Activated T-cell treated with anti-CD3 and anti-CD28 coated beads, Interleukin-2, amount 50 U/mL, for 72 hours (primary cell): ENCODE measurements at places on chromosomes 12 and 14.

- no peaks in the 10 kb centered on the region for H3K36me3 ChIP-seq
- H3K27ac ChIP-seq, result peak overlapping the region; percentile 16
- peaks cover 16% of the 10 kb centered on the region for H3K4me1 ChIP-seq
- H3K27me3 ChIP-seq, result no peaks in the 10 kb centered on the region
These were observed 497.4 kb downstream of the NPAS3 start for GRCh38 chr14:33435911-33436689.

GRCh38 chr12:26830783-26831551 lies 2.0 kb downstream of the ITPR2 start:
- H3K4me1 ChIP-seq, result peaks cover 65% of the 10 kb centered on the region
- H3K27me3 ChIP-seq, result no peaks in the 10 kb centered on the region
- peak overlapping the region; percentile 75 for H3K4me3 ChIP-seq
- no peak overlapping the region for H3K27ac ChIP-seq
- peaks cover 1% of the 10 kb centered on the region for H3K36me3 ChIP-seq
- no peak for DNase-seq

DNA sequence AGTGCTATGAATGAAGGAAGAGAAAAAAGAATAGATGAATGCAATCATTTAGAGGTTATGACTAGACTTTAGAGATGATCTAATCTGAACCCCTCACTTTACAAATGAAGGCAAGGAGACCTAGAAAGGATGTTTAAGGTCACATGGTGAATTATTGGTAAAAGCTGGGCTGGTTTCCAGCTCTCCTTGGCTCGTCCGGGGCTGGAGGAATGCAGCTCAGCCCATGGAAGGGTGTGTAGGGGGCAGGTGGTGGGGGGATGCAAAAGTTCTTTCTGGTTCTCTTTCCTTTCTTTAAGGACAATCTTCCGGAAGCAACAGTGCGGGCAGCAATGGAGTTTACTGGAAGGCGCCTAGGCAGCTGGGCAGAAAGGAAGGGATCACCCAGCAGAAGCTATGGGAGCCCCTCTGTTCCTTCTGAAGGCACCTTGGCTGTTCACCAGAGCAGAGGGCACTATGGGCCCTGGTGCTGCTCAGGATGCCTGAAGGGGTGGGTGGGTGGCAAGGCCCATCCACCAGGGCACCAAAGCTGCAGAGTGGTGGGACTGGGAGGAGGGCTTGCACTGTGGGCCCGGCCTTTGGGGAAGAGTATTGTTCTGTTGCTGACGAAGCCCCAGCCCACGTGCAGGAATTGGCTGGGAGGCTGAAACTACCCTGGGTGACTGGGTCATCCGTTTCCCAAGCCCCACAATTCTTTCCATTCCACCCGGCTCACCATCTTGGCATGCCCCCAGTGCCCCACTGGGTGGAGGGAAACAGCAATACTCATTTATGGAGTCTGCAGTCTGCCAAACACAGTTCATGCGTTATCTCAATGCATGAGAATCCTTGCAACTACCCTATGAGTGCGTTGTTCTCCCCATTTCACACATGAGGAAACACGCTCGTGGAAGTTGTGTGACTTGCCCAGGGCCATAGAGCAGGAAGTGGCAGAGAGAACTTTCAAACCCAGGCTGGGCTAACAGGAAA lies 78.2 kb downstream of the IRF2BPL start:
- H3K27ac ChIP-seq, result no peak overlapping the region
- no peak overlapping the region for H3K4me3 ChIP-seq
- H3K36me3 ChIP-seq, result peaks cover 2% of the 10 kb centered on the region
- H3K4me1 ChIP-seq, result peaks cover 79% of the 10 kb centered on the region

- no peaks in the 10 kb centered on the region for H3K4me1 ChIP-seq
- H3K4me3 ChIP-seq, result no peak overlapping the region
- no peak for DNase-seq
- H3K27me3 ChIP-seq, result peaks cover 13% of the 10 kb centered on the region
- no peaks in the 10 kb centered on the region for H3K36me3 ChIP-seq
These were observed 6.4 kb downstream of the GUCY2C start for GRCh38 chr12:14689996-14690395.

DNA sequence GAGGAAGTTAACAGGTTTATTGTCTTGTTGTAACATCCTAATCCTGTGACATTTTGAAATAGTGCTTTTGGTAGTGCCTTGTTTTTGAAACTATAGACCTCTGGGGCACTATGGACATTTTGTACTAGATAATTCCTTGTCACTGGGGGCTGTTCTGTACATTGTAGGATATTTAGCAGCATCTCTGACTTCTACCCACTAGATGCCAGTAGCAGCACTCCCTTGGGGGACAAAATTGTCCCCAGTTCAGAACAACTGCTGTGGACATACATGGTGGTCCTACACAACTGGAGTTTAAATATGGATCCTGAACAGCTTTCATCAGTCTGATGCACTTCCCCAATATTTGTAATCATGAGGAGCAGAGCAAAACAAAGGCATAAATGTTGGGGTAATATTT lies 264.7 kb downstream of the RAD51B start:
- H3K4me1 ChIP-seq, result peaks cover 12% of the 10 kb centered on the region
- no peak overlapping the region for H3K4me3 ChIP-seq
- H3K27me3 ChIP-seq, result no peaks in the 10 kb centered on the region
- no peak for DNase-seq

- H3K27ac ChIP-seq, result no peak overlapping the region
- H3K27me3 ChIP-seq, result no peaks in the 10 kb centered on the region
- H3K36me3 ChIP-seq, result no peaks in the 10 kb centered on the region
- DNase-seq, result no peak
These were observed 112.6 kb downstream of the ZNF664 start for GRCh38 chr12:124085419-124086296.

GRCh38 chr12:11832093-11832492 lies 182.6 kb downstream of the ETV6 start:
- DNase-seq, result no peak
- peak overlapping the region; percentile 84 for H3K27ac ChIP-seq
- H3K4me3 ChIP-seq, result no peak overlapping the region
- no peaks in the 10 kb centered on the region for H3K36me3 ChIP-seq

DNA sequence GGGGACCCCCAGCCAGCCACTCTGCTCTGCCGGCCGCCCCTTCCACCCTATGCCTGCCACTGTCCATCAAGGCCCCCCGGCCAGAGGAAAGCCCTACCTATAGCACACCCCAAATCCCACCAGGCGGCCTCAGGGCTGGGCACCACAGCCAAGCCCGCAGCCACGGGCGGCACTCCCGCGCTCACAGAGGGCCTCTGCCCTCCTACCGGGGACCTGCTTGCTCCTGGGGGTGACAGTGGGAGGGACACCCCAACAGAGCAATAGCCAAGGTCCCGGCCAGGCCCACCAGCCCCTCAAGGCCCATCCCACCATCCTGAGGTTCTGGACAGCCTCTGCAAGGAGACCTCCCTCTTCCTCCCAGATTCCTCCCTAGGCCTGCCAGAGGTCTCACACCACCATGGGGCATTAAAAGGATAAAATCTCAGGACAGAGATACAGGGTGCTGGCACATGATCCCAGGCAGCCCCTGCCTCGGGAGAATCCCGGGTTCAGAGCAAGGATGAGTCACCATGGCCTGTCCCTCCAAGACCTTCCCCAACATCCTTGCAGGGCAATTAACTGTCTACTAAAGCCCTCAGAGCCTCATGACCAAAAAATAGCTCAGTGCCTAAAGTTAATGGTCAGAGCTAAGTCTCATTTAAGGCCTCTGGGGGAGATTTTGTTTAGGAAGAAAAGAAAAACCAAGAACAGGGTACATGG lies 17.1 kb downstream of the CCDC85C start:
- no peaks in the 10 kb centered on the region for H3K36me3 ChIP-seq
- no peaks in the 10 kb centered on the region for H3K27me3 ChIP-seq
- no peak overlapping the region for H3K27ac ChIP-seq
- DNase-seq, result no peak

DNA sequence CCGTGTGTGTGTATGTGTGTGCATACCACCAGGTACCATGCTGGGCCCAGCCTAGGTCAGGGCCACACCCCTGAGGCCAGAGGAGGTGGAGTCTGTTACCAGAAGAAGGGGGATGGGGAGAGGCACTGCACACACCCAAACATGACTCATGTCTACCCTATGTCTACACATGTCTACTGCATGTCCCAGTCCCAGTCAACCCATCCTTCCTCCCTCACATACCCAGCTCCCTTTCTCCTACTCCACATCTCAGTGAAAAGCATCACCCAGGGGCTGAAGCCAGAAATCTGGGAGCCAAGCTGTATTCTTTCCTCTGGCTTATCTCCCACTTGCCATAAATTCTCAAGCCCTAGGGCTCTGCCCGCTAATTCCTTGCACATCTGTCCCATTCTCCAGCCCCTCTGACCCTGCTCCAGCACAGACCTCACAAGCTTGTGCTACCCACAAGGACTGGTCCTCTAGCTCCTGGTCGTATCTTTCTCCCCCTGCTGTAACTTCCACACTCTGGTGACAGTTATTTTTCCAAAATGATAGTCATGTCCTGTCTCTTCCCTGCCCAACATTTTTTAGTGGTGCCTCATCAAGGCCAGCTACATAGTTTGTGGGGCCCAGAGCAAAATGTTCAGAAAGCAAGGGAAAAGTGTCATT lies 18.0 kb upstream of the APPL2 start:
- DNase-seq, result no peak
- no peaks in the 10 kb centered on the region for H3K27me3 ChIP-seq
- no peaks in the 10 kb centered on the region for H3K36me3 ChIP-seq
- H3K4me1 ChIP-seq, result peaks cover 15% of the 10 kb centered on the region
- H3K4me3 ChIP-seq, result no peak overlapping the region

DNA sequence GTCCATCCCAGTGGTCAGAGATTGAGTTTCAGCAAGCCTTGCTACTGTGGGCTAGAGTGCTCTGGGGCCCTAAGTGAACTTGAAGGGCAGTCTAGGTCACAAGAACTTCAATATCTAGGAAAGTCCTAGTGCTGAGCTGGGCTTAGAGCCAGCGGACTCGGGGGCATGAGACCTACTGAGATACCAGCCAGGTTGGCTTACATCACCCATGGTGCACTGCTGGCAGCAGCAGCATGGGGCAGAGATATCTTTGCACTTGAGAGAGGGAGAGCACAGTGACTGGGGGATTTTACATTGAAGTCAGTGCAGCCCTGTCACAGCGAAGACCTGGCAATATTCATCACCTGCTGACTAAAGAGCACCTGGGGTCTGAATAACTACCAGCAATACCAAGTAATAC lies 158.3 kb upstream of the PRKD1 start:
- H3K27me3 ChIP-seq, result no peaks in the 10 kb centered on the region
- no peaks in the 10 kb centered on the region for H3K36me3 ChIP-seq
- H3K4me1 ChIP-seq, result no peaks in the 10 kb centered on the region
- H3K4me3 ChIP-seq, result no peak overlapping the region
- H3K27ac ChIP-seq, result no peak overlapping the region

GRCh38 chr12:118164798-118165486 lies 29.0 kb downstream of the PEBP1 start:
- H3K36me3 ChIP-seq, result peaks cover 6% of the 10 kb centered on the region
- peaks cover 40% of the 10 kb centered on the region for H3K4me1 ChIP-seq
- peak; percentile 11 for DNase-seq
- no peaks in the 10 kb centered on the region for H3K27me3 ChIP-seq

GRCh38 chr12:21552635-21553328 lies 26.7 kb downstream of the SPX start:
- H3K27me3 ChIP-seq, result no peaks in the 10 kb centered on the region
- no peak overlapping the region for H3K4me3 ChIP-seq
- H3K27ac ChIP-seq, result no peak overlapping the region
- H3K36me3 ChIP-seq, result no peaks in the 10 kb centered on the region

DNA sequence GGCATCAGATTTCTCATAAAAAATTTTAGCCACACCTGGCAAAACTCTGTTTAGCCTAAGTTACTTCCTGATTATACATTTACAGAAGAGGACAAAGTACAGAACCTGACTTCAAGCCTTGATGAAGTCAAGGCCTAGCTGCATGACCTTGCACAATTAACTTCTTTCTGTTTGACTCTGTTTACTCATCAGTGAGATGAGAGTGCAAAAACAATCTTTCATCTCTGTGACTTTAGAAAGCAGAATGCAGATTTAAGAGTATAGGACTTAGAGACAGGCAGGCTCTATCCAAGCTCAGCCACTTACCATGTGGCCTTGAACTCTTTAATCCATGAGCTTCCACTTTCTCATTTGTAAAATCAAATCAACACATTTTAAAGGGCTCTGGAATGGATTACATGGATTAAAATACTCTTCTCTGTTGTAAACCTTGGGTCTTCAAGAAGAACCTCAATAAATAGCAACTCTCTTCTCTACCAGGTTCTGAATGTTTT lies 1178.9 kb downstream of the FLRT2 start:
- H3K27ac ChIP-seq, result no peak overlapping the region
- no peaks in the 10 kb centered on the region for H3K27me3 ChIP-seq
- no peaks in the 10 kb centered on the region for H3K36me3 ChIP-seq
- H3K4me1 ChIP-seq, result no peaks in the 10 kb centered on the region
- H3K4me3 ChIP-seq, result no peak overlapping the region
- no peak for DNase-seq

GRCh38 chr12:59491877-59492276 lies 104.0 kb upstream of the SLC16A7 start:
- H3K36me3 ChIP-seq, result no peaks in the 10 kb centered on the region
- no peak overlapping the region for H3K27ac ChIP-seq
- no peaks in the 10 kb centered on the region for H3K4me1 ChIP-seq
- no peak overlapping the region for H3K4me3 ChIP-seq

DNA sequence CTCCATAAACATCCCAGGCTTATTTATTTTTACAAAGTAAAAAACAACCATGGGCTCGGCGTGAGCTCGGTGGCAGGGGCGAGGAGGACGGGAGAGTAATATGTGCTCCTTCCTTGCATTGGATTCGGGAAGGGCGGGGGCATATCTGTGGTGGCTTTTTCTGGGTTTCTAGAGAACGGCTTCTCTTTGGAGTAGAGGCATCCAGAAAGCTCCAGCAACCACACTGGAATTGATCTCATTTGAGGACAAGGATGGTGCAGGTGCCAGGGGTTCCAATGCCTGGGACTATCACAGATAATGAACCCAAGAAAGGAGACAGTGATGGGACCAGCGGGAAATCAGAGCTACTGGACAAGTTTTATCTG lies 18.9 kb downstream of the ADGRD1 start:
- H3K27me3 ChIP-seq, result peaks cover 7% of the 10 kb centered on the region
- no peak for DNase-seq
- H3K4me3 ChIP-seq, result no peak overlapping the region
- no peaks in the 10 kb centered on the region for H3K4me1 ChIP-seq
- no peaks in the 10 kb centered on the region for H3K36me3 ChIP-seq
- no peak overlapping the region for H3K27ac ChIP-seq

DNA sequence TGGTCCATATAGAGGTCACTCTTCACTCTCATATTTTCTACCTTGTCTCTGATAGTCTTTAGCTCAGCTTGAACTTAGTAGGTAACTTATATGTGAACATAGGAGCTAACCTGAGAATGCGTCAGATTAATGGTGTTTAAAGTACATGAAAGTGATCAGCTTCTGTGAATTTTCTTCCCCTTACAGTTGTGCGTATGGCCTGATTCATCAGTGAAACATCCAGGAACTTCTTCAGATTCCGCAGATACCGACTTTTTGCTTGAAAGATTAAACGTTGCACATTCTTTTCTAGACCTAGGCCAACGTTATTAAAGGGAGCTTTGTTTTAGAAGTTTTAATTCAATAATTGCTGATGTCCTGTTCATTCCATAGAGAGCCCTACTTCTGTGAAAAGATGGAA lies 1945.1 kb upstream of the SEL1L start:
- no peak overlapping the region for H3K4me3 ChIP-seq
- H3K36me3 ChIP-seq, result no peaks in the 10 kb centered on the region
- no peaks in the 10 kb centered on the region for H3K4me1 ChIP-seq
- H3K27ac ChIP-seq, result no peak overlapping the region

DNA sequence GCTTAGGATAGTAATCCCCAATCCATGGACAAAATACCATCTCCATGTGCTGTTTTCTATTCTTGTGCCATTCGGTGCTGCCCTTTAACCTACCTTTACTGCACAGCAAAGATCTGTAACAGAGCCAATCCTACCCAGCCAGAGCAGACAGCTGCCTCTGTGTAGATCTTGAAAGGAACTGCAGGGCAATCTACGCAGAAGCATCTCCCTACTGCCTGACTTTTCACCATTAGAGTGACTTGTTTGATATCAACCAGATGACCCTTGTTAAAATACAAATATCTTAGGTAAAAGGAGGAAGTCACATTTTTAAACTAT lies 33.9 kb upstream of the PPM1A start:
- no peak overlapping the region for H3K27ac ChIP-seq
- no peaks in the 10 kb centered on the region for H3K27me3 ChIP-seq
- H3K36me3 ChIP-seq, result no peaks in the 10 kb centered on the region
- H3K4me3 ChIP-seq, result no peak overlapping the region
